ENCODE measurements at places on chromosomes 5 and 9.

DNA sequence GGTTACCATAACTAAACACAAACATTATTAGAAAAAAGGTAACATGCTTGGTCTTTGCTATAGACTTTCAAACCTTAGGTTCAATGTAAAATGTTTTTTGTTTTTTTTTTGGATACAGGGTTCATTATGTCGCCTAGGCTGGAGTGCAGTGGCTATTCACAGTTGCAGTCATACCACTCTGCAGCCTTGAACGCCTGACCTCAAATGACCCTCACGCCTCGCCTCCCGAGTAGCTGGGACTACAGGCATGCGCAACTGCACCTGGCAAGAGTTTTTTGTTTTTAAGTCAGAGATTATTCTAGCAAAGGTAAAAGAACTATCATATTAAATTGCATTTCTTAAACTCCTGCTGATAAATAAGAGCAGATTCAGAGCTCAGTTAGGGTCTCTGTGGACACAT lies 55.1 kb upstream of the NR5A1 start:
- DNase-seq: no peak

DNA sequence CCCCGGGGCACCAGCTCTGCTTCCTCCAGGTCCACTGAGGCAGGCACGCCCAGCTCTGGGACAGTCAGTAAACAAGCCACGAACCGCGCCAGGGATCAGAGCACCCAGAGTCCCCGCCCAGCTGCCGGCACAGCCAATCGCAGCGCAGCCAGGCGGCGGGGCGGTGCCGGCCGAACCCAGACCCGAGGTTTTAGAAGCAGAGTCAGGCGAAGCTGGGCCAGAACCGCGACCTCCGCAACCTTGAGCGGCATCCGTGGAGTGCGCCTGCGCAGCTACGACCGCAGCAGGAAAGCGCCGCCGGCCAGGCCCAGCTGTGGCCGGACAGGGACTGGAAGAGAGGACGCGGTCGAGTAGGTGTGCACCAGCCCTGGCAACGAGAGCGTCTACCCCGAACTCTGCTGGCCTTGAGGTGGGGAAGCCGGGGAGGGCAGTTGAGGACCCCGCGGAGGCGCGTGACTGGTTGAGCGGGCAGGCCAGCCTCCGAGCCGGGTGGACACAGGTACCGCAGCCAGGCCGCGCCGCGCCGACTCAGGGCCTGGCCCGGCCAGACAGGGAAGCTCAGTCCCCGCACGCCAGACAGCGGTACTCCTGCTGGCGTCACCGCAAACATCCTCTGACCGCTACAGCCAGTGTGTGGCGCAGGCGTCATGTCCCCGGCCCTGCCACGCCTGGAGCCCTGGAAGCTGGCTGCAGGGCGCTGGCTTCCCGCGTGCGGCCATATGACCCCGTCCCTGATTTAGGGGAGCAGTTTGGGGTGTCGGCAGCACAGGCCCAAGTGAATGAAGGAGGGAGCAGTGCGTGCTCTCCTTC lies at the start of gene CTSL:
CTSL (plus strand) TSS at position 220 of the 810 bp plus-strand sequence. CDS start 1,485 bp downstream, outside the sequence.
- DNase-seq: peak; percentile 83

DNA sequence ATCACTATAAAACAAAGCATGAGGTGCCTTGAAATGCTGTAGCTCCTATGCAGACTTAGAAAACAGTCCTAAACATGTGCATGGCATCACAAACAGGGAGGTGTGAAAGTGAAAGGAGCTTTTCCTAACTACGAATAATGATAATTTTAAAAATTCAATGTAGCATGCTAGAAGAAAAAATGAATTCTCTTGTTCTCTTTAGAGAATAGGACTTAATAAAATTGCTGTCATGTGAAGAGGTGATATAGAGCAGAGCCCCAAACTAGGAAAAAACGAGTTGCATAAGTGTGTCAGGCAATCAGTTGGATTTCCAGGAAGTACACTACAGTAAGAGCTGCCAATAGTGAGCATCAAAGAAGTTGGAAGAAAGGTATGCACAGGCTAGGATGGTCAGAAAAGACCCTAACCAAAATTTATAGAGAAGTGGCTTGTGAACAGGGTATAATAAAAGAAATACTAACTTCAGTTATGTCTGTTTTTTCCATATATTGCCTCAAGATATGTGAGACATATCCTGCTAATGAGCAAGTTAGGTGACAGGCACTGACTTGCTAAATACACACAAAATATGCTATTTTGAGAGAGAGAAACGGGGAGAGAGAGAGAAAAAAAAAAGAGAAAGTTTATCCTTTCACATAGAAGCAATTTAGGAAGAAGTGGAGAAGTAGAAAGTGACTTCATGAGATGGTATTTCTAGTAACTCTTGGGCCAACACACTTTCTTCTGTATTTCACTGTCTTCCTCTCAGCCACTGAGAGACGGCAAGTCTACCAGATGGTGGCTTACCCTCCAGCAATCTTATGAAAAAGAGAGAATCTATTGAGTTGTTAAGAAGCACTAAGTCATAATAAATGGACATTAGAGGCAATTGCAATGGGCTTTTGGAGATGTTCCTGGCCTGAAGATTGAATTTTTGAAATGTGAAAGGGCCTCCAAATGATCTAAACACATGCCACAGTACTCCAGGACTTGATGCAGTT lies 18.0 kb downstream of the ITGA2 start:
- no peak for DNase-seq

DNA sequence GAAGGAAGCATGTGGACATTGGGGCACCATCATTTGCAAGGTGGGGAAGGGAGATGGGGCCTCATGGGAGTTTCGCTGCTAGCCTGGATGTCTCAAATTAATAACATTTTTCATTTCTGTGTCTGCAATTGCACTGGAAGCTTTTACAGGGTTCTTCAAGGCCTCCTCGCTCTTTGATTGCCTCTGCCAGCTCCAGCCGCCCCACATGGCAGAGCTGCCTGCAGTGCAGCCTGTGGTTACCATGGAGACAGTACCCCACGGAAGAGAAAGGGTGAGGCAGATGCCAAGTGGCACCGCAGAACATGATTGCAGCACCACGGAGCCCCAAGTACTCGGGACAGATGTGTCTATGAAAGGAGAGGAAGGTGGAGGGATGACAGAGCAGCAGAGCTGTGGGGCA lies 25.4 kb downstream of the CTNND2 start:
- no peak for DNase-seq

DNA sequence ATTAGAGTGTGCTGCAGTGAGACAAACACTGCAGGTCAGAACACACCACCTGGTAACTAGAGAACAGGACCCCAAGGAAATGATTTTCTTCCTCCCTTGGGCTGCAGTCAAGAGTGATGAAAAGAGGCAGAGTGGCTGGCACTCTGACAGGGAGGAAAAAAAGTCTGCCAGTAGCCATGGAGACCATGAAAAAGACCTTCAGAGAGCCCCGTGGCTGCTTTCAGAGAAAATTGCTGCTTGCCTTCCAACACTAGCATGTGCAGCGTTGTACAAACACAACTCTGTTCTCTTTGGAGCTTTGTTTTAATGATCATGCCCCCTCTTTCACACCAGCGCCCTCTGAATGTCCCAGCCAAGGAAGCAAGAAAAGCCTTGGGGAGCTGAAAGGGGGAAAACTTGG lies 68.8 kb downstream of the ANKRD55 start:
- no peak for DNase-seq

DNA sequence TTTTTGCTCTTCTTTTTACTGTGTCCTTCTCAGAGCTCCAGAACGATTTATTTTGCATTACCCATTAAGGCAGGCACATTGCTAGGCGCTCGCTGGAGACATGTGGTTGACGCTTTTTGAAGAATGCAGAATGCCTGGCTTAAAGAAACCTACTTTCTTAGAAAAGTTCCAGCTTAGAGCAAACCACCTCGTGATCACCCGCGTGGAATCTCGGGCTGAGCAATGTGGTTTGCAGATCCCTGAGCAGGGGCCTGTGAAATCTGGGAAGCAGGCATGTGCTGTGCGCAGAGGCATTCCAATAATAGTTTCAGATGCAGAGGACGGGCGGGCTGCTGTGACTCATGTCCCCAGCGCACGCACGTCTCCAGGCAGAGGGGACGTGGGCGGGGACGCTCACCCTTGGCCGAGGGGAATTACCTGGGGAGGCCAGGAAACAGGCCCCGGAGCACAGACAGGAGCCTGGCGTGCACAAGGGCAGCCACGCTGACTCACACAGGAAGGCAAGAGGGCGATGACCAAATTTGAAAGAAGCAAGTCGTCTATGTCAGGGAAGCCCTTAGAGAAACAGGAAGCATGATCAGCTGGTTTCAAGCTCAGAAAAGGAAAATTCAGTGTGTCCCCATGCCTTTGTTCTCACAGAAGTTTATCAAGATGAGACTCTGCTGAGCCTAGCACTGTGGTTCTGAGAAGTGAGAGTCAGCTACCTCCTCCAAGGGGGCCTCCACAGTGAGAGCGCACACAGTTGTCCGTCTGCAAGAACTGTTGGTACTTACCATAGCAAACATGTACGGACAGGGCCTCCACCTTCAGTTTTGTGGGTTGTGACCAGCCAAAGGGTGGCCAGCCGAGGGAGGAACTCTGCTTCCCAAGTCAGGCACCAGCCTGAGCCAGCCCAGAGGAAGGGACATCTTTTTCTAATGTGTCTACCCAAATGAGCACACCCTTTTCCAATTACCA lies 218.6 kb downstream of the PIK3R1 start:
- DNase-seq: peak; percentile 98

DNA sequence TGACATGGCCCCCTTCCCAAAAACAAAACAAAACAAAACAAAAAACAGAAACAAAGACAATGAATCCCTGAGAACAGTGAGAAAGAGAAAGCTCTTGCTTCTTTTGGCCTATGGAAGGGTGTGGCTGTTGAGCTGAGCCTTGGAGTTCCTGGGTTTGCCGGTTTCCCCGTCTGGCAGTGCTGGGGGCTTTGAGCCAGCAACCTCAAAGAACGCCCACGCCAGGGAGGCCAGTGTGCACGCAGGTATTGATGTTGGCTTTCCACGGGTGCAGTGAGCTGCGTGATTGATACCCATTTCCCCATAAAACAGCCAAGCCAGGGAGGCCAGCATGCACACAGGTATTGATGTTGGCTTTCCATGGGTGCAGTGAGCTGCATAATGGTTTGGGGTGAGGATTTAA lies 8.3 kb upstream of the LCN1 start:
- DNase-seq: no peak

DNA sequence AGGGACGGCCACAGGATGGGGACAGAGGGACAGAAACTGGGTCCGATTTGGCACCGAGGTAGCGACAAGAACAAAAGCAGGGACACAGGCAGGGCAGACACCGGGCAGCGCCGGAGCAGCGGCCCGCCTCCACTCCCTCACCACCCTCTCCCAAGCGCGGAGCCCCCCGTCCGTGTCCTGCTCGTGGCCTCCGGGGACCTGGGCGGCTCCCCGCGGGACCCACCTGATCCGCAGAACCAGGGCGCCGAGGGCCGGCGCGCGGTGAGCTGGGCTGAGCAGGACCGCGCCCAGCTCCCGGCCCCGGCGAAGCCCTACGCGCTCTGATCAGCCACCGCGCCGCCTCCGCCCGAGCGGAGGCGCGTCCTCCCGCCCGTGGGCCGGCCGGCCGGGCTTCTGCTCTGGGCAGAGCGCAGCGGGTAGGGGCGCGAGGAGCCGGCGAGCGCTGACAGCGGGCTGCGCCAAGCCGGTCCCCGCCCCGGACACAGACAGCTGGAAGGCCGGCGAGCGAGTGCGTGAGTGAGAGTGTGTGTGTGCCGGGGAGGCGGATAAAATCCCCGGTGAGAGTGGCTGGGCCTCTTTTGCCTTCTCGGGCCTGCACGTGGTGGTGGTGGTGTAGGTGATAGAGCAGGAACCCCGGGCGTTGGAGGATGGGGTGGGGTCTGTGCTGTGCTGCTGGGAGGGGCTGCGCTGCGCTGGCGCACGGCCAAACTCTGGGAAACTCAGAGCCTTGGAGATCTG lies at the start of gene GGTA1:
GGTA1 (minus strand) TSS at position 418 of the 738 bp plus-strand sequence. CDS start 31,922 bp downstream, outside the sequence.
- peak; percentile 33 for DNase-seq

DNA sequence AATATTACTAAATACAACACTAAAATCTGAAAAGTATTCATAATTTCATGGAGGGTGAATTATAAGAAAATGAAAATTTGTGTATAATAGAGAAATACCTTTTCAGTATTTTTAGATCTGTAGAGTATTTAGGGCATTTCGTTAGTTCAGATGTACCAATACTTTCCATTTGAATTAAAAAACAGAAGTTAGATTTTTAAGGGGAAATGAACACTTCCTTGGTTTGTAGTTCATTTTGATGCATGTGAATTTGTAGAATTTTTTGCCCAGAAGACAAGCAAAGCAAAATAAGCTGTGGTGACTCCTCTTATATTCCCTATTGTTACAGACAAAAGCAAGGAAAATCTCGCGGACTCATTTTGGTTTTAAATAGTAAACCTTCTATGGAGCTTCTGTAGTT lies 209.0 kb upstream of the RPS23 start:
- DNase-seq: no peak

DNA sequence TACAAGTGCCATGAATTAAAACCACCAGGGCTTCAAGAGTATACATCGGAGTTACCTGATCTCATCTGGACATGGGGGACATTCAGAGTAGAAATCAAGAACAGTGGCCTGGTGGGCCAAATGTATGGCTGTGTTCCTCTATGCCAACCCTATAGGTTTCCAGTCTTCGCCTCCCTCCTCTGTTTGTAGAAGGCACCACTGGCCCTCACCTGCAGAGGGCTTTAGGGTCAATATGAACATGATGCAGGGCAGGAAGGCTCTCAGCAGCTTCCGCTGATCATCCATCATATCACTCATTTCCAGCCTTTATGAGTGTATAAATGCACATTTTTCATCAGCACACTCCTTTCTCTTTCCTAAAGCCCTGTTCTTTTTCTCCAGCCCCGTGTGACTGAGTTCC lies 555.5 kb upstream of the BRINP1 start:
- DNase-seq: no peak

GRCh38 chr5:980001-980588 lies 28.5 kb upstream of the NKD2 start:
- no peak for DNase-seq
